Kidney (tissue), 22 donors: ENCODE measurements at places on chromosomes 13 and 19. TPM values are rescaled to one million over a fixed set of nuclear protein-coding genes. Genes with fewer than 3 reads are reported as not detected.

DNA sequence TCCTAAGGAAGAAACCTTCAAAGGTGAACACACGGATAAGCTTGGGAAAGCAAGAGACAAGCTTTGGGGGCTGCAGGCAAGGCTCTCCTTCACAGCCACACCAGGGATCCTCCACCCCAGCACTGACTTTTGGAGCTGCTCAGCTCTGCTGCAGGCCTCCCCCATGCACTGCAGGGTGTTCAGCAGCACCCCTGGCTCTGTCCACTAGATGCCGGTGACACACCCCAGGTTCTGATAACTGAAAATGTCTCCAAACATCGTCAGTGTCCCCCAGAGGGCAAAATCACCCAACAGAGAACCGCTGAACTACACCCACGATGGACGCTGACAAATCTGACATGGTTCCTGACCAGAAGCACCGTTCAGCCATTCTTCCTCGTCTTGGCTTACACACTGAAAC is 90.5 kb downstream of the STK24 start:
- H3K36me3 ChIP-seq, result no peaks in the 10 kb centered on the region
- DNase-seq, result no peak
- H3K27me3 ChIP-seq, result no peaks in the 10 kb centered on the region

DNA sequence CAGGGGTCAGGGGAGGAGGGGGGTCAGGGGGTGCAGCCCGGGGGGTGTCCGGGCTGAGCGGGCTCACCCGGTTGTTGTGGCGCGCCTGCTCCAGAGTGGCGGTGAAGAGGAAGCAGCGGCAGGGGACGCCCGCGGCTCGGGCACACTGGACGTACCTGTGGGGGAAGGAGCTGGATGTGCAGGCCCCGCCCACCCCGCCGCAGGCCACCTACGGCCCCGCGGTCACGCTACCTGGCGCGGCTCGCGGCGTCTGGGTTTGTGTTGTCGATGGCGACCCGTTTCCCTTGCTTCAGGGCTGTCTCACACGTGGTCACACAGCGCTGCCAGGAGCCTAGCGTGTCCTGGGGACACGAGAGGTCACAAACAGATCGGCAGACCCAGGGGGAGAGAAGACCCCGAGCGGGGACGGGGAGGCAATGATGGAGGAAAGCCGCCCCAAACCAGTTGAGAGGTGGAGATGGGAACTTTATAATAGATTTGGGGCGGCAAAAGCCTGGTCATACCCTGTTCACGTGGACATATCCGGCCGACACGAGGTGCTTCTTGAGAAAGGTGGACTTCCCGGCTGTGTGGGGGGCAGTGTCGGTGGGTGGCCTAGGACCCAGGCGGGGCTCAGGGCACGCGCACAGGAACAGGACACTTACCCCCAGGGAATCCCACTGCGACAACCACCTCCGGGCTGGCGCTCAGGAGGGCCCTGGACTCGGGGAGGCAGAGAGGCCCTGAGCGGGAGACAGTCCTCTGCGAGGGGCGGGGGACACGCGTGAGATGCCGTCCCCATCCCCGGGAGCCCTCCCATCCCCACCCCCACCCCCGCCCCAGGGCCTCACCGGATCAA is 5.6 kb downstream of the PNKP start:
- H3K27me3 ChIP-seq, result no peaks in the 10 kb centered on the region
- peaks cover 6% of the 10 kb centered on the region for H3K36me3 ChIP-seq
- H3K4me1 ChIP-seq, result peaks cover 8% of the 10 kb centered on the region
- no peak overlapping the region for H3K27ac ChIP-seq

- H3K27ac ChIP-seq, result no peak overlapping the region
- H3K4me1 ChIP-seq, result no peaks in the 10 kb centered on the region
- no peak overlapping the region for H3K4me3 ChIP-seq
- no peaks in the 10 kb centered on the region for H3K36me3 ChIP-seq
- no peaks in the 10 kb centered on the region for H3K27me3 ChIP-seq
- DNase-seq, result no peak
These were observed 166.6 kb downstream of the RAP2A start for GRCh38 chr13:97600458-97601075.

GRCh38 chr19:17974551-17974950 is 7.6 kb downstream of the KCNN1 start:
- DNase-seq, result no peak
- no peaks in the 10 kb centered on the region for H3K36me3 ChIP-seq
- H3K4me1 ChIP-seq, result no peaks in the 10 kb centered on the region
- H3K27ac ChIP-seq, result no peak overlapping the region
- no peaks in the 10 kb centered on the region for H3K27me3 ChIP-seq

DNA sequence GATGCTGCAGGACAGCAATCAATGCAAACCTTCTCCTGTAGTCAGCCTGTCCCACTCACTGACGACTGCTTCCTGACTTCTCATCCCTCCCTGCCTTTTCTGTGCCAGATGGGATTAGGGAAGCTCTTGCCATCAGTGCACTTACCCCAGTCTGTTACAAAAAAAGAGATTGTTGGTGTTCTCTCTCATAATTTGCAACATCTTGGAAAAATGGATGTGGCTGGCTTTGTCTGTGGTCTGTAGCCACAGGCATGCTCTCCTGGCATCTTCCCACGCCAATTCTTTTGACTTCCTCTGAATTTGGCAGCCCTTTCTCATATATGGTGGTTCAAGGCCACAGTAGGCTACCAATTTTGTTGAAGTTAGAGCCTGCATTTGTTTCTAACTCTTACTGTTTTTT is 11.6 kb upstream of the HTR2A start:
- H3K27ac ChIP-seq, result no peak overlapping the region
- no peak for DNase-seq
- no peak overlapping the region for H3K4me3 ChIP-seq
- H3K4me1 ChIP-seq, result no peaks in the 10 kb centered on the region
- no peaks in the 10 kb centered on the region for H3K36me3 ChIP-seq
- H3K27me3 ChIP-seq, result no peaks in the 10 kb centered on the region

CLEC4G gene
- 0.72 TPM for total RNA-seq

MBNL2 gene
- 70.5 TPM for total RNA-seq

ARL11 gene
- 1.6 TPM for total RNA-seq

UBE2L5 gene
- total RNA-seq, result not detected

SH2D3A gene
- total RNA-seq, result 35.4 TPM
